ENCODE measurements at places on chromosomes 3 and 15. TPM values are rescaled to one million over a fixed set of nuclear protein-coding genes. Genes with fewer than 3 reads are reported as not detected.

Gene PPIB
- total RNA-seq, result 1,682 TPM

Gene IL17RB
- total RNA-seq, result under 0.01 TPM

Gene PLA1A
- total RNA-seq, result not detected

Gene IL17RD
- 0.72 TPM for total RNA-seq

Gene SERP1
- 64.0 TPM for total RNA-seq

Gene SAMMSON
- not detected for total RNA-seq

Gene MESP2
- 0.28 TPM for total RNA-seq

Gene LRRC28
- total RNA-seq, result 17.5 TPM

Gene ARGFX
- not detected for total RNA-seq

Gene PCOLCE2
- 0.56 TPM for total RNA-seq

Gene THSD4
- total RNA-seq, result 31.1 TPM

Gene RGMA
- 0.18 TPM for total RNA-seq

Gene SSUH2
- total RNA-seq, result under 0.01 TPM

Gene CCR2
- total RNA-seq, result not detected

Gene THRB
- total RNA-seq, result under 0.01 TPM

Gene RETNLB
- not detected for total RNA-seq

Gene RAD51
- 8.4 TPM for total RNA-seq

Gene LMAN1L
- total RNA-seq, result not detected

Gene KNG1
- total RNA-seq, result not detected
